ENCODE measurements at places on chromosomes 13 and 19.

DNA sequence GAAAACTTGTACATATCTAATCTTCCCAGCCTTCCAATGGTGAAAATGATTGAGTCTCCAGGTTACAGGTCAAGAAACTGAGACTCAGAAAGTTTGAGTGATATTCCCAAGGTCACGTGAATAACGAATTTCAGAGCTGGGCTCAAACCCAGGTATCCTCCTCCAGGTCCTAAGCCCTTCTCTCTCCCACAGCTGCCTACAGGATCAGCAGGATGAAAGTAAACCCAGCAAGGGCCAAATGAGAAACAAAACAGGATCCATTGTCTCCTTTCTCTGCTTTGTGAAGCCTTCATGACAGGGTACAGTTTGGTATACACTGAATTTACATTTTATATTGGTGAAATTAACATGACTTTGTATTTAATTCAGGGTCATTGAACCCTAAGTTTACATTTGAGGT lies 208.1 kb downstream of the RBM26 start:
- no peak for DNase-seq

DNA sequence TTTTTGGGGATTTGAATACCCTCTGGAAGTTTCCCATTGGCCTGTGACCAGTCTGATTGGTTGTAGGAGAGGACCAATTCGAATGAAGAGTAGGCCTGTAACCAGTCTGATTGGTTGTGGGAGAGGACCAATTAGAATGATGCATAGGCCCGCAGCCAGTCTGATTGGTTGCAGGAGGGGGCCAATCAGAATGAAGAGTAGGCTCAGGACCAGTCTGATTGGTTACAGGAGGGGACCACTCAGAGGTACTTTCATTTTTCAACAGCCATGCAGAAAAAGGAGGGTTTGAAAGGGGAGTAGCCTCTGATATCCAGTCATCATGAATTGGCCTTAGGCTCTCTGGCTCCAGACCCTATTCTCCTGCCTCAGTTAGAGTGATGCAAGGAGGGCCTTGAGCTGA lies 30.4 kb upstream of the SLC1A5 start:
- DNase-seq = no peak

DNA sequence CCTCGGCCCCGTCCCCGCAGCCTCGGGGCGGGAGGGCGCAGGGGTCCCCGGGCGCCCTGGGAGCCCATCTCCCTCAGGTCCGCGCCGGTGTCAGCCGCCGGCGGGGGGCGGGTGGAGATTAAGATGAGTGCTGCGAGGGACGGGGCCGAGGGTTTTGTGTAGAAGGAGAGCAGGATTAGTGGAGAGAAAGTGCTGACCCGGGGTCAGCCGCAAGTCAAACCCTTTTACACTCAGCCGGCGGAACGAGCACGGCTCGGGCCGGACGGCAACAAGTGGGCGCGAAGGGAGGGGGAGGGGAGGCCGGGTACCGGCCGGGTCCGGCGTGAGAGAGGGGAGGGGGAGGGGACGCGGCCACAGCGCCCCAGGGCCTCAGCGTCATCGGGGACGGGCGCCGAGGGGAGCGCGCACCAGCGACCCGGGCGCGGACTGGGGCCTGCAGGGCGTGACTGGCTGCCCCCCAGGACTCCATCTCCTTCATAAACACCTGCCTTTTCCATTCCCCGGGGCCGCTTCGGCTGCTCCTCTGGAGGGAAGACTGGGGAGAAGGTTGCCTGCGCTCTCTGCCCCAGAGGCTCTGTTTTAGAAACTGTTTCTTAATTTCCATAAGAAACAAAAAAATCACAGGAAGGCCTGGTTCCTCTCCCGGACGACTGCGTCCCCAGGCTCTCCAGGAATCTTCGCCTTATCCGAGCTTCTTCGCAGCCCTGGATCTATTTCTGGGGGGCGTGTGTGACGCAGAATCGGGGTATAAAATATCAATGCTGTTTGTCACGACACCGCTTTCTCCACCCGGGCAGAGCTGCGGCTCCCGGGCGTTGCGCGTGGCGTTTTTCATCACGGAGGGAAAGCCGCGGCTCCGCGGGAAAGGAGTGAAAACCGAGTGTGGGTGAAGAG lies 6.5 kb downstream of the SOX1 start:
- DNase-seq = no peak

DNA sequence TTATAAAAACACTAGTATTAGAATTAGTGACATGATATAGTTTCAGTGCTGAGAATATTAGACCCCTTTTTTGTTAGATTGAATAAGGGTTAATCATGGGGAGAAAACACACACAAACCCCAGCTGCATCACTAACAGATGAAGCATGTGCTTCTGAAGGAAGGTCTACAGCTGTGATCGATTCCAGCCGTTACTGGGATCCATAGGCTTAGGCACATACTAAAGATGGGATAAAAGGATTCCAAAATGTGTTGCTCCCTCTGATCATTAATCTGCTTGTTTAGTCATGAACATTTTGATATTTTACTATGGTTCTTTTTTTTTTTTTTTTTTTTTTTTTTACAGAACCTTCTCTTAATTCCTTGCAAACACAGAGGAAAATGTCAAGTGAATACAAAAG lies 1591.3 kb downstream of the EFNB2 start:
- DNase-seq = no peak

GRCh38 chr19:28299649-28300048 lies 913.3 kb downstream of the UQCRFS1 start:
- no peak for DNase-seq

DNA sequence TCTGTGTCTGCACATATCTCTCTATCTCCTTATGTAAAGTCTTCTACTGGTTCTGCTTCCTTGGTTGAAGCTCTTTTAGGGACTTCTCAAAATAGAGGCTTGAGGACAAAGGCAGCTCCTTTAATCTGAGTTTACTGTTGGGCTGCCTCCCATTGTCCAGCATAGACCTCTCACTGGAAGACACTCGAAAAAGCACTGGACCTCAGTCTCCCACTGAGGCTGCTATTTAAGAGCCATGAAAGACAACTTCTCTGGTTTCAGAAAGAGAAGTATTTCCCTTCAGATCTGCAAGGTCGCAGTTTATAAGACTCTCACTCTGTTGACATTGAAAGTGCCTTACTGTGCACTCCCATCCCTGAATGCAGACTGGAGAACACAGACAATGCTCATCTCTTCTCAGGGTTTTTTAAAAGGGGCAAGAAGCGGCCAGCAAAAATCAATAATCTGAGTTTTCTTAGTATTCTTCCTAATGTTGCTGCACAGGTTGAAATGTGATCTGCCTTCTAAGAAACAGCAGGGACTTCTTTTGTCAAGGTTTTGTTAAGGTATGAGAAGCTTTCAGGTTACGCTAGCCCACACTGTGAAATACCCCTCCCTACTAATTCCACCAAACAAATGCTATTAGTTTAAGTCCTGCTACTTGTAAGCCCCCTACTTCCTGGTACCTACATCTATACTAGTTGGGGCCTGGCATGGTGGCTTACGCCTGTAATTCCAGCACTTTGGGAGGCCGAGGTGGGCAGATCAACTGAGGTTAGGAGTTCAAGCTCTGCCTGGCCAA lies 450.0 kb upstream of the SLC10A2 start:
- DNase-seq = no peak

GRCh38 chr19:18903156-18904037 lies 7.4 kb upstream of the CERS1 start:
- DNase-seq = no peak

DNA sequence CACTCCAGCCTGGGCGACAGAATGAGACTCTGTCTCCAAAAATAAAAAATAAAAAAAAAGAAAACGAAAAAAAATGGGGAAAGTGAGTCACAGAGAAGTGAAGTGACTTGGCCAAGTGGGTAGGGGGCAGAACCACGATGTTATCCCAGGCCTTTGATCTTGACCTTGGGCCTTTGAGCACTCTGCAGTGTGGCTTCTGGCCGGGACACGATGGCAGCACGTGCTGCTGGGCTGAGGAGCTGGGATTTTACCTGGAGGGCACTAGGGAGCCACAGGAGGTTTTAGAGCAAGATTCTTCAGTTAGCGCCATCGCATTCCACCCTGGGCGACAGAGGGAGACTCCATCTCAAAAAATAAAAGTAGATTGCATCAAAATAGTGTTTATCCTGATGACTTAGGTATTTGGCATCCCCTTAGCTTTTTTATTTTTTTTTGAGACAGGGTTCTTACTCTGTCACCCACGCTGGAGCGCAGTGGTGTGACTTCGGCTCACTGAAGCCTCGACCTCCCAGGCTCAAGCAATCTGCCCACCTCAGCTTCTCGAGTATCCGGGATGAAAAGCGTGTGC lies 4.3 kb upstream of the TLE5 start:
- no peak for DNase-seq

- no peak for DNase-seq
Measured at GRCh38 chr13:64438084-64438483, 2792.1 kb downstream of the PCDH9 start.

- no peak for DNase-seq
Measured at GRCh38 chr13:103009051-103009840, 57.0 kb downstream of the SLC10A2 start.

GRCh38 chr13:99056381-99057014 lies 78.6 kb upstream of the DOCK9 start:
- no peak for DNase-seq

- no peak for DNase-seq
Measured at GRCh38 chr13:111584101-111584672, 263.7 kb downstream of the TEX29 start.

DNA sequence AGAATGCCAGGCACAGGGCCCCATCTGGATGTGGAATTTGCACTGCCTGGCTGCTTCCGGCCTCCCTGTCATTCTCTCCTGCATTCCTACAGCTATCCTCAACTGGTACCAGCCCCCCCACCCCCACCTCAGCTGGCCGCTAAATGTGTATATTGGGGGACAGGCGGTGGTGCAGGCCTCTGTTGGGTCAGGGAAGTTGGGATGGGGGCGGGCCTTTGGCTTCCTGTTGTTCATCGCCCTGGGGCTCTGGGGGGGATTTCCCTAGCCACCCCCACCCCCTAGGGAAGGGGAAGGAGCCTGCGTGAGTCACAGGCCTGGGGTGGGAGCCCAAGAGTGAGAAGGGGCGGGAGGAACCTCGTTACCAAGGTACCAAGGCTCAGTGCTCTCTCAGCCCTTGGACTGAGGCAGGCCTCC lies 10.6 kb downstream of the POU2F2 start:
- peak; percentile 67 for DNase-seq

DNA sequence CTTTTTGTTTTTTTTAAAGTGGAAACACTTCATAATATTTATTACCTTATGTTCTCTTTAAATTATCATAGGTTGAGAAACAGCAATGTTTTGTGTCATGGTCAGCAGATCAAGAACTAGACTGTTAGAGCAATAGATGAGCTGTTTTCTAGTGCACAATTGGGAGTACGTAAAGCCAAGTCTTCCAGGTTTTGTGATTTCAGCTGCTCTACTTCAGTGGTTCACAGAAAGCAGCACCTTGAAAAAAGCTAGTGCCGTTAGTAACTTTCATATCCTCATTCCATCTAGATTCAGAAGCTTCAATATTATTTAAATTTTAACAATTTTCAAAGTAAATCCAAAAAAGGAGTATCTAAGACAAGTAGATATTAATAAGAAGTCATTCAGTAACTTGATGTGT lies 1.9 kb downstream of the GPR18 start:
- DNase-seq = no peak

- no peak for DNase-seq
Measured at GRCh38 chr13:99935772-99936171, 35.8 kb downstream of the ZIC5 start.

DNA sequence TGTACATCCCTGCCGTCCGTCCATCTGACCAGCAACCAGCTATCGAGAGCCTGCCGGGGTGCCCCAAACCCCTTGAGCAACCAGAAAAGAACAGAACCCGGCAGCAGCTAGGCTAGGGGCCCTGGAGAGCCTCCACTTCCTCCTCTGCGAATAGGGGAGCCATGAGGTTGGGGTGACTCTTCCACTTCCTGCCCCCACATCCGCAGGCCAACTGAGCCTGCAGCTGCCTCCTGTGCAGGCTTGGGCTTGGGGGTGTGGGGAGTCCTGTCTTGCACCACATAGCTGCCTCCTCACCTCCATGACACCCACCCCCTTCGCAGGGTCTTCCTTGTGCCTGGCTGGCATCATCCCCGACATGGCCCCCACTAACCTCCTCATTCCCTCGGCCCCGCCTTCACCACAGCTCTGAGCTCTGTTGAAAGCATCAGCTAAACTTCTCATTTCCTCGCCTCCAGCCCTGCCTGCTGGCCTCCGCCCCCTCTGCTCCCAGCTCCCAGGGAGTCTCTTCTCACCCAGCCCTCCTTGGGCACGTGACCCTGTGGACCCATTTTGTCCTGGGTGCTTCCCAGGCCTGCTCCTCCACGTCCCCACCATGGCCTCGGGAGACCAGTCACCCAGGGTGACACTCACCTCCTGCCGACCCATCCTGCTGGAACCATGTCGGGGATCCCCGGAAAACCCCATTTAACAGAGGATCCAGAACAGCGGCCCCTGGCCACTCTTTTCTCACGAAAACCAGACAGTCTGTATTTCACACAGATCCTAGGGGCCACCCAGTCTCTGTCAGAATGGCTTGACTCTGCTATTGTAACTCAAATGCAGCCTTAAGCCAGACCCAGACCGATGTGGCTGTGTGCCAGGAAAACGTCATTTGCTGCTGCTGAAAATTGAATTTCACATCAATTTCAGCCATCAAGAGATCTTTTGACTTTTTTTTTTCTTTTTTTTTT lies 50.4 kb downstream of the MYO9B start:
- DNase-seq = peak; percentile 43

- DNase-seq = no peak
Measured at GRCh38 chr19:30395283-30395682, 23.1 kb downstream of the ZNF536 start.

GRCh38 chr13:105894697-105895096 lies 640.8 kb downstream of the EFNB2 start:
- DNase-seq = no peak

DNA sequence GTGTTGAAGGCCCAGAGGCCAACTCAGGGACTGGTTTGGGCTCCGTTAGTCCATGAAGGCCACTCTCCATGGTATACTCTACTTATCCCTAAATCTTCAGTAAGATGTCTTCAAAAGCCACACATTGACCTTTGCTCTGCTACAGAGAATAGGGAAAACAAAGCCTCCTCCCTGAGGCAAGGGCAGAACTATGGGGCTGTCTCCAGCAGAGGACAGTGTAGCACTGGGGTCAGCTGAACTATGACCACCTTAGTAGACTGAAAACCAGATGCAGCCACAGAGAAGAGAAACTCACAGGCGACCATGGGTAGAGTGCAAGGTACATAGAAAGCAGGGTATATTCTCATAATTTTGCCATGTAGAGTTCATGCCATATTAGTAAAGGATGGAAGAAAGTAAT lies 587.4 kb downstream of the LMO7 start:
- no peak for DNase-seq

DNA sequence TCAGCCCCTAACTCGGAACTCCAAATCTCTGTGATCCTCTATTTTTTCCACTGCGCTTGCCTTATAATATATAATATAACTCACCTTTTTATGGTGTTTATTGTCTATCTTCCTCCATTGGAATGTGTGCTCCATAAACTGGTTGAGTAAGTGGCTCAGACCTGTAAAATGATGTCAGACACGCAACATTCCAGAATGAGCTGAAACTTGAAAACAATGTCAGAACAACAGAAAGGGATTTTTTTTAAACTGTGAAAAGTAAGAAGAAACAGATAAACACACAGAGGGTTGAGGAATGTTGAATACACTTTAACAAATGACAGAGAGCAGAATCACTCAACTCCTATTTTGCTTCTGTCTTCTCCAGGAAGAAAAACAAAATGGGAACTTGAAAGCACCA lies 19.1 kb upstream of the FAM216B start:
- no peak for DNase-seq

- DNase-seq = no peak
Measured at GRCh38 chr19:18789883-18790565, 1.1 kb downstream of the COMP start.

GRCh38 chr13:92259523-92259922 lies 861.1 kb downstream of the GPC5 start:
- no peak for DNase-seq

- DNase-seq = no peak
Measured at GRCh38 chr19:49149652-49150105, 5.5 kb downstream of the HRC start.

Measured in GM19239 (cell line).